H54 (cell line): ENCODE measurements at places on chromosomes 7 and 10.

- DNase-seq = no peak
These were observed 113.3 kb upstream of the PRPS1L1 start for GRCh38 chr7:18140943-18141342.

GRCh38 chr7:88664630-88665233 lies 94.8 kb upstream of the ZNF804B start:
- peak; percentile 15 for DNase-seq

GRCh38 chr7:2807845-2808772 lies 36.0 kb downstream of the GNA12 start:
- no peak for DNase-seq

- no peak for DNase-seq
These were observed 11.5 kb upstream of the GRM8 start for GRCh38 chr7:127264219-127264618.

DNA sequence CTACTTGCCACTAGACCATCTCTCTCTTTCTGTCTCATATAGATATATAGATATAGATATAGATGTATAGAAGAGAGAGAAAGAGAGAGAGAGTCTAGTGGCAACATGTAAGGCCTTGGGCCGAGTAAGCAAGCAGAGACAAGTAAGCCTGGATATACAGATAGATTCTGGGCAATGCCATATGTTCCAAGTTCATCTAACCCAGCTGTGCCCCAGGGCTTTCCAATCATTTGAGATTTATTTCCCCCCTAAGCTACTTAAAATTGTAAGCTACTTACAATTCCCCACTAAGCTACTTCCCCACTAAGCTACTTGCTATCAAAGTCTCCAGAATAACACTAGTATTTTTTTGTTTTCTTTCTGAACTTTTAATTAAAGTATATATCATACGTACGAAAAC lies 1094.1 kb downstream of the DNAJB9 start:
- DNase-seq = no peak
